ENCODE measurements at places on chromosomes 7 and 10.

DNA sequence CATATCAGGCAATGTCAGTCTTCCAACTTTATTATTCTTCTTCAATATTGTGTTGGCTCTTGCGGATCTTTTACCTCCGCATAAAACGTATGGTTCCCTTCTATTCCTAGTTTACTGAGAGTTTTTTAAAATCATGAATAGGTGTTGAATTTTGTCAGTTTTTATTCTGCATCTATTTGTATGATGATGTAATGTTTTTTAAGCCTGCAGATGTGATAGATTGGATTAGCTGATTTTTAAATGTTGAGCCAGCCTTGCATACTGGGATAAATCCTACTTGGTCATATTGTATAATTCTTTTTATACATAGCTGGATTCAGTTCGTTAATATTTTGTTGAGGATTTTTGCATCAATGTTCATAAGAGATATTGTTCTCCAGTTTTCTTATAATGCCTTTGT lies 9.2 kb upstream of the OR2F1 start:
- DNase-seq: no peak

- DNase-seq: no peak
Measured at GRCh38 chr7:18414885-18415284, 80.7 kb upstream of the HDAC9 start.

- no peak for DNase-seq
Measured at GRCh38 chr7:22751341-22751740, 24.3 kb downstream of the IL6 start.

DNA sequence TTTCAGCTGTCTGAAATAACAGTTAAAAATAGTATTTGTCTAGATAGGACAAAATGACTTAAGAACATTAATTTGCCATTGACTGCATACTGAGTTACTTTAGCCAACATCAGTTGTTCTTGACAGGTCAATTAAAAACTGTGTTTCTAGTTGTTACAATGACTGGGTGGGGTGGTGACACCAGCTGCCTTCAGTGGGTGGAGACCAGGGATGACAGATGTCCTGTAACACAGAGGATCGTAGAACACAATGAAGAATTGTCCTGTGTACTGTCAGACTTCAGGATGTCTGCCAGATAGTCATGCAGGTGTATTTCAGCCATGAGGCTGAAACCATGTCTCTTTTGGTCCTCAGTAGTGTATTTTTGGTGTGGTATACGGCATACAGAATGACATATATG lies 24.4 kb downstream of the TRUB1 start:
- DNase-seq: no peak

- no peak for DNase-seq
Measured at GRCh38 chr7:156927571-156928405, 21.7 kb upstream of the NOM1 start.

DNA sequence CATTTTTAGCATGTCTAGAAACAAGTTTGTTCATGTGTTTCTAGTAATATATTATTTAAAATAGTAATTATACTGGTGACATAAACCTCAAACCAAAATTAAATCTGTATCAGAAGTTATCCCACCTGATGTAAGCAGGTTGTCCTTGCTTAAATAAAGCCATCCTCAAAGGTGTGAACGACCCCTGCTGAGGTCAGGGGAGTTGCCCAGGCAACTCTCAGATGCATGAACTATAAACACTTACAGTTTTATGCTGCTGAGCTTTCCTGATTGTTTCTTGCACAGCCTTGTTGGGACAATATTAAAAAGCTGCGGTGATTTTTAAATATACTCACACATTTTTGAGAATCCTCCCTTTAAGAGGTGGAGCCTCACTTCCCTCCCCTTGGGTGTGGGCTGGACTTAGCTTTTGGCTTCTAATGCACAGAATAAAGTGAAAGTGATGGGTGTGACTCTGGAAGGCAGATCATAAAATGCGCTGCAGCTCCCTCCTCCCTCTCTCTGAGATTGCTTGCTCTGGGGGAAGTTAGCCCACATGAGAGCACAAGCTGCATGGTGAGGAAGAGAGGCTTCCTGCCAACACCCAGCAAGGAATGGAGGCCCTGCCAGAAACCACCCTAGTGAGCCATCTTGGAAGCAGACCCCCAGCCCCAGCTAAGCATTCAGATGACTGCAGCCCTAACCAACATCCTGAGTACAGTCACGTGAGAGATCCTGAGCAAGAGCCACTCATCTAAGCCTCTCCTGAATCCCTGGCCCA lies 152.7 kb downstream of the SKIDA1 start:
- DNase-seq: peak; percentile 29

DNA sequence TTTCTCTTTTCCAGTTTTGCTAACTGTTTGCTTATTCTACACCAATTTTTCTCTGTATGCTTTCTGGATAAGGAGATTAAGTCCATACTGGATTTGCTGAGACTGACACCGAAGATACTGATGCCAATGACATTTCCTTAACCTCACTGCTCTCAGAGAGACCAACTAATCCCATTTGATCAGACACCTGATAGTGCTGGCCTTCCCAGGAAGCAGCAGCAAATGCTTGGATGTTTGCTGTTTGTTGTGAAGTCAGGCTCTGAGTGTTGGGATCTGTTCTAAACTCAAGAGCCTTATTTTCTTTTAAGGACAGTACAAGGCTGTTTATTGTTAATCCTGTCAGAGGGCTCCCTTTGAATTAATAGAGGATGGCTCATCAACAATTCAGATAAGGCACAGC lies 143.3 kb downstream of the ANK3 start:
- DNase-seq: no peak

DNA sequence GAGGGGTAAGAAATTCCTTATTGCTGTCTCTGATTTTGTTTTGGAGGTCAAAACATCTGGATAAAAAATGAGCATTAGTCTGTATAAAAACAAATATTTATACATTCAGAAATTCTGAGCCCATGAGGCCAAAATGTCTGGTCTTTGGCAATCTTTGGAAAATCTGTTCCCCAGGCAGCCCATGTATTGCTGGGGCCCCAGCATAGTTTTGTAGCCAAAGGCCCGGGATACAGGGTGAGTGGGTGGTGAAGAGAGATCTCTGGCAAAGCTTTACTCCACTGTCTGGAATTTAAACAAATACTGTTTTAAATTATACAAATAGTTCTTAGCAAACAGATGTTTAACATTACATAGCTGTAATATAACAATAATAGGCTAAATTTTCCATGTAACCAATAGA lies 134.7 kb upstream of the GALNT17 start:
- no peak for DNase-seq

DNA sequence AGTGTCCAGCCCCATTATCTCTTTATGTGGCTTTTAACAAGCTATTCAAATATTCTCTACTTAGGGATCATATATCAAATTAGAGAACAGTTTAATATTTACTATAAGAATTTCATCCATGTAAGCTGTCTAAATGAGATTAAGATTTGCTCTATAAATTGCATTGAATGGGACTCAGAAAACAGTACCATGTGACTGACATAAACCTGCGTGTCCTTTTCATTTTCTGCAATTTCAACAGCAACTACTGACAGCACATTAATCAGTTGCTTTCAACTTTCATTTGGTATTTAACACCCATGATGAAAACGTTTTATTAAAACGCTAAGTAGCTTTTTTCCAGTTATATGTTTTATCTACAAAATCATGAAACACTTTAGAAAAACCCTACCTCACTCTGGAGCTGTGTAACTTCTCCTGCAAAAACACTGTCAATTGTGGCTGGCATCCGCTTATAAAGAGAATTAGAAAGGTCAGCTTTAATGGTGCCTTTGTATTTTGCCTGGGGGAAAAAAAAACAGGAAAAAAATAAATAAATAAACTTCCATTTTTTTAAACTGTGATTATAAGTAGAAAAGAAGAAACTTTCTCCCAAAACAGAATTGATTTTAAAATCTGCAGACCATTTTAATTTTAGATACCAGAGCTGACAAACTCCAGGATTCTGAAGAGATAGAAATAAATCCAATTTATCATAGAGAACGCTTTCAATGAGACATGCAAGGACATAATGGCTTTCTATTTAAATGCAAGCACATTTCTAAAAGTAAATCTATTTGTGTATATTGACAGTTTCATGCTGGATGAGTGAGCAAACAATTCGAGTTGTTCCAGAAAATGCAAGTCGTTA lies 9.2 kb downstream of the NEBL start:
- no peak for DNase-seq

GRCh38 chr7:100626530-100627237 lies 14.3 kb downstream of the MOSPD3 start:
- DNase-seq: peak; percentile 94

DNA sequence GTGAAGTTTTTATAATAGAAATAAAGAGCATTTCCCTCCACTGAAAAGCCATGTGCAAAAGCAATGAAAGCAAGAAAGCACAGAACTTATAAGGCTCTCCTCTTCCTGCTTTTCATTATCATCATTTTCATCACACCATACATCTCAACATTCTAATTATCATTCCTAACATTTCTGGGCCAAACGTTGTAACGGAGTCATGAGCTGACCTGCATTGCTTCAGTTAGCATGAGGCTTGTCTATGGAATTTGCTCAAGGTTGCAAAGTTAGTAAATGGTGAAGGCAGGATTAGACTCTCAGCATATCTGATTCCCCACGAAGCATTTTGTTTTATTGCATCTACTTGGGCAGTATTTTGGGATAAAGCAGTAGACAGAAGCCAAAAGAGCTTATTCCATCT lies 11.4 kb downstream of the SCIN start:
- DNase-seq: no peak

GRCh38 chr7:105635197-105635596 lies 53.9 kb upstream of the EFCAB10 start:
- no peak for DNase-seq

DNA sequence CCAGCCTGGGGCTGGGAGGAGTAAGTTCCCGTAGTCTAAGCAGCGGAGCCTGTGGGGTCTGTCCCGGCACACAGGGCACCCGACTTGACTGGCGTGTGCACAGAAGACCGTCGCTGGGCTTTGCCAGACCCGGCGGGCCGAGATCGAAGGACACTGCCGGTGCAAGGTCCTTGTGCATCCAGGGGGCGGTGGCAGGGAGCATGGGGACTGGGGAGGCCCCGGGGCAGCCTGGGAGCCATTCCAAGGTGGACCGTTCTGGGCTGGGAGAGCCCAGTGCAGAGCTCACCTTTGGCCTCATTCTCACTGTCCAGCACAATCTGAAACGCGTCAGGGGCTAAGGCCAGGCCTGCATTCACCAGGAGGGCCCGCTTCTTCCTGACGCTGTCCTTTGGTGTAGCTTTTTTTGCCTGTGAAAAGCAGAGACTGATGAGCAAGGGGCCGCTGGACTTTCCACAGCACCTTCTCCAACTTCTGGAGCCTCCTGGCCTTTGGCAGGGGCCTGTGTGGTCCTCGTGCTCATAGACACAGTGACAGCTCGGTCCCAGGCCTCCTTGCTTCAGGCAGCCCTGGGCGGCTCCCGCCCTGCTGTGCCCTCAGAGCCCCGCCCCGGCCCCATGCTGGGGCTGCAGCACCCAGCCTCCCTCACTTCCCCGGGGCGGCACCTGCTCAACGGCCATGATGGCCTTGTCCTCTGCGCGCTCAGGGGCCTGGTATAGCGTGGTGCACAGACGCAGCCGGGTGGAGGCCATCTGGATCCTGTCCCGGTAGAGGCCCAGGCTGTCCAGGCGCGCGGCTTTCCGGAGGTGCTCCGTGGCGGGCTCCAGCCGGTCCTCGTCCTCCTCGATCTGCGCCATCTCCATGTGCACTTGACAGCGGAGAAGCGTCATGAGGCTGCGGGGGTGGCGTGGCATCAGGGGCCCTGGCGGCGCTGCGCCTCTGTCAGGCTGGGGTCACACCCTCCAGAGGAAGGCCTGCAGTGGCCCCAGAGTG lies 20.3 kb downstream of the CFAP46 start:
- DNase-seq: no peak

DNA sequence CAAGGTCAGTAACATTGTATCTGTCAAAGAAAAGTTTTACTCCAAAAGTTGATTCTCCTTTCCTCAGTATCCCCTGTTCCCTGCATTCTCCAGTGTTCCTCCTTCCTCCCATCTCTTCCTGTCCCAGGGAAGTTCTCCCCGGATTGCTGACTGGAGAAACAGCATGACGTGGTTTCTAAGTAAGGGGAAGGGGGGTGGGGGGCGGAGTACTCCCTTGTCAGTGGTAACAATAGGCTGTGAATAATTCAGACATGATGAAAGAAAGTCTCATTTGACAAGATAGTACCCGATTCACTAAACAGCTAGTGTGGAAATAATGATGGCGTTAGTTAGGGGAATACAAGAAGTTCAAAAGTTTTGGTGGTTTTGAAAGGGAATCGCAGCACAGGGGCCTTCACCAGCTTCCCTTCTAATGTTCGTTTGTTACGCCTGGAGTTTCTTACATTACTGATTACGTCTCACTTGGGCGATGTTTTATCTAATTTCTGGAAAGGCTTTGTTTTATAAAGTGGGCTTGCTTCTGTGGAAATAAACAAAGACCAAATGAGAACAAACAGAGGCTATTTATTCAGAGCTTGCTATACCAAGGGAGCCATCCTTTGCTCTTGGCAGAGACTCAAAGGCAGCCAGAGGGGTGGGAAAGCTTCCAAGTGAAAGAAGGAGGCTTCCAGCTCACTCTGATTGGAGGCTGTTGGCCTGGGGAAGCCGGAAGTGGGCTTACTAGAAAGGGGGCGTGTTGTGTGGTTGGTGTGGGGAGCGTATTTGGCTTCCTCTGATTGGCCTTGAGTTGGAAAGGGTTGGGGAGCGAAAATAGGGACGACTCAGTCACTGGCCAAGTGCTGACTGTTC lies 453.7 kb downstream of the SDK1 start:
- no peak for DNase-seq

Data from CD8-positive, alpha-beta T cell (primary cell).